SK-N-SH treated with all-trans-retinoic acid at 6 μM for 48 hours (cell line): ENCODE measurements at places on chromosomes 12 and 14.

- peak; percentile 32; the same call in 2 of the 3 replicates for ATAC-seq
These were observed 4.3 kb upstream of the TRAF3 start for GRCh38 chr14:102772781-102773570.

DNA sequence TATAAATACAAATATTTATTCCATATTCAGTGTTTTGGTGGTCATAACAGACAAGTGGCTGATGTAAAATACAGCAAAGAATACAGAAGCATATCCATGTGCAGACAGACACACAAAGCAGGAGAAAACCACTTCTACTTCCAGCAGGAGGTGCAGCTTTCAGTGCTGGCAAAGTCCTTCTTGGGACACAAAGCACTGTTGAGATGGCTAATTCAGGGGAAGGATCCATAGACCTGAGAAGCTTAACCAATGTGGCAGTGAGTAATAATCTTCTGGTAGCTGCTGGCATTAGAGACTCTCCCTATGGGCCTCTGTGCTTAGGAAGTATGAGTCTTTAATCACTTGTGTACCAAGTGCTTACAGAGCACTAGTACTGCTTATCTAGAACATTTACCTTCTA lies 26.8 kb downstream of the AMN1 start:
- ATAC-seq = 0 out of 3 replicates have a peak, but pooled peaks have one; percentile 24

DNA sequence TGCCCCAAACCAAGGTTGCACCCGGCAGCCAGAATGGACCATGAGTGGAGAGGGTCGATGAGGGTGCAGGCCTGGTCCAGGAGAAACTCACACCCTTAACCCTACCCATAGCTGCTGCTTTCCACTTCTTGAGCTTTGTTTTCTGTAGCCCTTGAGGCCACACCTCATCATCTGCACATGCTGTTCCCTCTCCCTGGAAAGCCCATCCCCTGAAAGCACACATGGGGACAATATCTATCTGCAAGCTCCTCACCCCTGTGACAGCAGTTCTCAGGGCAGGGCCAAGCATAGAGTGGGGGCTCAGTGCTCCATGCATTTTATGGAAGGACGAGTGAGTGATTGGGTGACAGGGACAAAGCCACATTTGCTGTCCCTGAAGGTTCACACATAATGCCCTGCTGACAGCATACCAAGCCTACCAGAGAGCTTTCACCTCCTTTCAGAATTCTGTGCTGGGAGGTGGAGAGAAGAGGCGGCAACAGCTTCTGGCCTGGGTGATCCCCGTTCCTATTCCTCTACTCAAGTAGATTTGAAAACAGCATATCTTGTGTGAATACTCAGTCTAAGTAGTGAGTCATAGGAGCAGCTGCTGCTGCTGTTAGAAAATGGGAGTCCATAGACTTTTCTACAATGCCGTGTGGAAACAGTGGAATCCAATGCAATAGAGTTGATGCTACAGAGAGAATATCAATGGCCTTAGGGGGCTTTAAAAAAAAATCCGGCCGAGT lies 44.6 kb downstream of the SRGAP1 start:
- ATAC-seq = peak; percentile 58; the same call in 2 of the 3 replicates

- no peak for ATAC-seq
These were observed 712.6 kb upstream of the TBX3 start for GRCh38 chr12:115396567-115396966.

DNA sequence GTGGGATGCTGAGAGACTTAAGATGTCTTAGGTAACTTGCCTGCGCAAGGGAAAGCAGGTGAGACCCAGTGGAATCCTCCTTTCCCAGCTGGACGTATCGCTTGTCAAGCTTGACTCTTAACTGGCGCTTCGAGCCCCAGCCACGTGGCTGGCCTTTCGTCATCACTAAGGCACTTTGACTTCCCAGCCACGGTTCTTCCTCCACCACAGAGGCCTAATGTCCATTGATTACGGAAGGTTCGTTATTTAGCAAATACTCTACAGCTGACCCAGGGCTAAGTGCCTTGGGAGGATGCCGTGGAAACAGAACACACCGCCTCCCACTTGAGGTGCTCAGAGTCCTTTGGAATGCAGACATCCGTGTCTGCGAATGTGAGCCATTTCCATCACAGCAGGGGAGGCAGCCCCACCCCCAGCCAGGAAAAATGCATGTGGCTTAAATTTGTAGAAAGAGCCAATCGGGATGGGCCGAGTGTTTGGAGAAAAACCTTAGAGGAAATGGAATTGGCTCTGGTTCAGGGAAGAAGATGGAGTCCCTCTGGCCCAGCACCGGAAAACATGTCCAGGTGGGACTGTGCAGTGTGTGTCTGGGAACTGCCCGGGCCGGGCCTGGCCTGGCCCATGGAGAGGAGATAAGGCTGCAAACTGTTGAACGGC lies 115.7 kb downstream of the PLXNC1 start:
- no peak for ATAC-seq

DNA sequence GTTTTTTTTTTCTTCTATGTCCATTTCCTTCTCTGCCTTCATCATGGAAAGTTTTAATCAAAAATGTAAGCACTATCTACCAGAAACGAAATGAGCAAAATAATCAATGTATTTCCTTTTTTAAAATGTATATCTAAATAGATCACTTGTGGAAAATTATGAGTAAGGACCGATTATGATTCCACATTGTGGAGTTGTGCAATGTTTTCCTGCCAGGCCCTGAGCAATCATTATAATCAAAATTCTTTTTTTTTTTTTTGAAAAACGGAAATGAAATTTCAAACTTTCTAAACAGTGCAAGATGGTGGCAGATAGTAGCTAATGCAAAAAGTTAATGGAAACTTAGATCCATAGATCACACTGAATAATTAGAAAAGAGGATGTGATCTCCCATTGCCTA lies 1074.6 kb upstream of the TMEM132C start:
- ATAC-seq = no peak

DNA sequence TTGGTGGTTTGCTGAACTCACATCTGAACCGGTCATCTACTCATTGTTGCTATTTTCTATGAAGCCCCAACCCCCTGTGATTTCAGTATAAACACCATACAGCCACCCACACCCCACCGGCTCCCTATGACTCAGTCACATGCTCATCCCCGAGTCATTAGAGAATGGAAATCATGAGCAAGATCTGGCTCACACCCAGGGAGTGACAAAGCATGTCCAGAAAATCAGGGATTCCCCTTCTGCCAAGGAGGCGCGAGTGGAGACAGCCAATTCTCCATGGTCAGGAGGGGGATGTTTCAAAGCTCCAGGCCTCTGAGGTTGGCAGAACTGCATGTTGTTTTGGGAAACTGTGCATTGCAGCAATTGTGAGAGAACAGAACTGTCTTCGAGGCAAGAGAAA lies 657.5 kb upstream of the TBX3 start:
- peak; percentile 81 for ATAC-seq

- ATAC-seq = no peak
These were observed 4.1 kb downstream of the CMAS start for GRCh38 chr12:22050078-22050477.

DNA sequence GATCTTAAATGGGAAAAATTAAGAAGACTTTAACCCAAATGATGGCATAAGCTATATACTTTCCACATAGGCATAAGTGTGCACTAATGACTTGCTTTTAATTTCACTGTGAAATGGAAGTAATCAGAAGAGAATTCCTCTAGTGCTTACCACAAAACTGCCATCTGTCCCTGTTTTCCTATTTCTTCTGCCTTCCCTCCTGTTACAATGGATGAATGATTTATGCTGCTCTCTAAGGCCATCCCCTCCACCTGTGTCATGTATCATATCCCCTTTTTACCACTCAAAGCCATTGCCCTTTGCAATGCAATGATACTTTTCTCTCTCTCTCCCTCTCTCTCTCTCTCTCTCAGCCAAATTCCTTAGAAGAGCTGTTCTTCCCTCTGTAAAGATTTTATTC lies 109.1 kb downstream of the C12orf50 start:
- ATAC-seq = no peak

- ATAC-seq = no peak
These were observed 101.3 kb downstream of the PTPRB start for GRCh38 chr12:70535896-70536374.

- ATAC-seq = no peak
These were observed 13.9 kb upstream of the PDE1B start for GRCh38 chr12:54535474-54535873.

DNA sequence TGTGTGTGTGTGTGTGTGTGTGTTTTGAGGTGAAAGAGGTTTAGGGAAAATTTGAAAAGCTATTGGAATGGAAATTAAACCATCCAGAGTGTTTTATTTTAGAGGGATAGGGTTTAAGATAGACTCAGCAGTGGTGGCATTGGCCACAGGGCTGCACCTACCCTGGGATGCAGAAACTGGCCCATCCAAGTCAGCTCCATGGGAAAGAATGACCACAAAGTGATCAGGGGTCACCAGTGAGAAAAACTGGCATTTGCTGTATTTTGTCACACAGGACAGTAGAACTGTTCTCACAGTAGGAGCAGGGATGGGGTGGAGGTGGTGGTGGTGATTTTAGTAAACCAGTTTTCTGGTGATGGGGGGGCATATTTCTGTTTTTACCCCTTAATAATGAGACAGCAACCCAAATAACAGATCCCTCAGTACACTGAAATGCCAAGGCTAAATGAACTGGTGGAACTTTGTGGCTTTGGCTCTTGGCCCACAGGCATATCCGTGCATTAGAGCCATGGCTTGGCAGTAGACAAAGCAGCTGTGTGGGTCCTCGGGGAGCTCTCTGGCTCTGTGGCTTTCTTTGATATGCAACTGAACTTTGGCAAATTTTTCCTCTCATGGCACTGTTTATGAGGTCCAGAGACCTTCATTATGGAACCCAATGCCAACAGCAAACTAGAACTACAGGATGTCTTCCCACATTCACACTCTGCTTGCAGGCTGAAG lies 348.3 kb downstream of the ZFP36L1 start:
- peak; percentile 93 for ATAC-seq

DNA sequence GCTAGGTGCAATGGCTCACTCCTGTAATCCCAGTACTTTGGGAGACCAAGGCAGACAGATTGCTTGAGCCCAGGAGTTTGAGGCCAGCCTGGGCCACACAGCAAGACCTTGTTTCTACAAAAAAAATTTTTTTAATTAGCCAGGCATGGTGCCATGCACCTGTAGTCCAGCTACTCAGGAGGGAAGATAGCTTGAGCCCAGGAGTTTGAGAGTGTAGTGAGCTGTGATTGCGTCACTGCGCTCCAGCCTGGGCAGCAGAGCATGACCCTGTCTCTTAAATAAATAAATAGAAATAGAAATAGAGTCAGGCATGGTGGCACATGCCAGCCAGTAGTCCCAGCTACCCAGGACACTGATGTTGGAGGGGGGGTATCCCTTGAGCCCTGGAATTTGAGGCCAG lies 36.7 kb upstream of the CLIP1 start:
- ATAC-seq = no peak
